Smooth muscle cell of the brain vasculature (primary cell): ENCODE measurements at places on chromosomes 1 and 21.

DNA sequence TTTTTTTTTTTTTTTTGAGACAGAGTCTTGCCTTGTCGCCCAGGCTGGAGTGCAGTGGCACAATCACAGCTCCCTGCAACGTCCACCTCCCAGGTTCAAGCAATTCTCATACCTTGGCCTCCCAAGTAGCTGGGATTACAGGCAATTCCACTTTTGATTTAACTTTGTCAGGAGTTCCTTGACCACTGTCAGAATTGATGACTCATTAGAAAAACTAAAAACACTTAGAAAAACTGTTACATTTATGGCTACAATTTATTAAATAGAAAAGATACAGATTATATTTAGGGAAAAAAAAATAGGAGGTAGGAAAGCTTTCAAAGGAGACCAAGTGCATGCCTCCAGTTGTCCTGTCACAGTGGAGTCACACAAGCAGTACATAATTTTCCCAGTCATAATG lies 20.0 kb downstream of the ZNF678 start:
- DNase-seq, result no peak

DNA sequence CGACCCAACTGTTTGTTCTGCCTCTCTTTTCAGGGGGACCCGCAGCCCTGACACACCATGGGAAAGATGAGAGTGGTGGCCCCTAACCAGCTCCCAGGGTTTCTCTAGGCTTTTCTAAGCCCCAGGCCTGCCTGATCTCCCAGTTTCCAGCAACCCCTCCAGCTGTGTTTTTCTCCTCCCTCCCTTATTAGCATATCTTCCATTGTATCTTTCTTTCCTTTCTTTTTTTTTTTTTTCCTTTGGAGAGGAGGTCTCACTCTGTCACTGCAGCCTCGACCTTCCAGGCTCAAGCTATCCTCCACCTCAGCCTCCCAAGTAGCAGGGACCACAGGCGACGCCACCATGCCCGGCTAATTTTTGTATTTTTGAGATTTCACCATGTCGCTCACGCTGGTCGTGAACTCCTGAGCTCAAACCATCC lies 1.8 kb upstream of the CERS2 start:
- DNase-seq, result no peak

GRCh38 chr1:55061706-55062321 lies 22.5 kb downstream of the PCSK9 start:
- no peak for DNase-seq

DNA sequence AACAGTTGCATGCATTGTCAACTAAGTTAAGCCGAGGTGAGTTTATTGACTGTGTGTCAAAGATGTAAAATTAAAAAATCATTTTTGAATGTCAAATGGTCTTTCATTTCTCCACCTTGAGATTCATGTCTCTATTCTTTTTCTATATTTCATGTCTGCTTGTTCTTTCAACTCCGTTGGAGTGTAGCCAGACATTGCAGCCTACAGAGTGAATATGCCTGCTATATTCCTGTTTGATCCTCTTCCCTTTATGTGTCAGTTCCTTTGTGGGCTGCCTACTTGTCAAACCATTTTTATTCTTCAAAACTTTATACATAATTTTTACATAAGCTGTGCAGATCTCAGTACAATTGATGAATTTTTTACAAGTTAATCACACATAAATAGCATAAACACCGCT lies 1325.8 kb upstream of the PRMT6 start:
- no peak for DNase-seq

- DNase-seq, result no peak
These were observed 39.7 kb downstream of the ZC3H11B start for GRCh38 chr1:219573158-219573557.

- DNase-seq, result no peak
These were observed 54.4 kb upstream of the RIPK4 start for GRCh38 chr21:41821081-41821755.

DNA sequence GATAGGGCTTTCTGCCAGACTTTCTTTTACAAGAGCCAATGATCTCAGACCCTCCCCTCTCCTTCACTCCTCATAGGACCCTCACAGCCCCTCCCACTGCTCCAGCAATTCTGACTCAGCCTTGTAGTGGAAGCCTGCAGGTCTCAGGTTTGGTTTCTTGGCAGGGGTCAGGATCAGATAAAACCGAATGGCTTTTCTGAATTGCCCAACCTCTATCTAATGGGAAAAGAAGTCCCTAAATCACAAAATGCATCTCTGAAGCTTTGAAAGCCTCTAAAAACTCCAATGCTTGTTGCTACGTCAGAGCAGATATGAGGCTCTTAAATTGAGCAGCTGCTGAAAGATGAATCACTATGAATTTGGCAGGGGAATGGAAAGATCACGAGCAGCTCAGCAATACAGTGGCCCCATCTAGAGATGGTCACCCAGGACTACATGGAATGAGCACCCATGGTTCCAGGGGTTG lies 74.5 kb downstream of the NID1 start:
- no peak for DNase-seq

DNA sequence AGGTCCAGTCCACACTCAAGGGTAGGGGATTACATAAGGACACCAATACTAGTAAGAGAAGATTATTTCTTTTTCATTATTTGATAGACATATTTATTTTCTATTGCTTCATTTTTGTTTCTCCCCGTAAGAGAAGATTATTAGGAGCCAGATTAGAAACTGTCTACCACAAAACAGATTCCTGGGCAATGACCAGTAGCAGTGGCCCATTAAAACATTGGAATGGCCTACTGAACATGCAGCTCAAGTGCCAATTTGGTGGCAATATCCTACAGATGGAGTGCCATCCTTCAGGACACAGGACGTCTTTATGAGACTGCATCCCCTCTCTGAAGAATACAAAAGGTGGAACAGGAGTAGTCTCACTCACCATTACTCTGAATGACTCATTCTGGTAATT lies 34.0 kb upstream of the ARHGAP29 start:
- DNase-seq, result no peak

GRCh38 chr1:184212649-184213314 lies 161.3 kb downstream of the TSEN15 start:
- peak; percentile 88 for DNase-seq
